Stimulated activated CD4-positive, alpha-beta T cell treated with anti-CD3 and anti-CD28 coated beads, Interleukin-12 subunit alpha, Interleukin-12 subunit beta, amount 100 ng/mL, for 48 hours (primary cell): ENCODE measurements at places on chromosomes 13 and 19.

DNA sequence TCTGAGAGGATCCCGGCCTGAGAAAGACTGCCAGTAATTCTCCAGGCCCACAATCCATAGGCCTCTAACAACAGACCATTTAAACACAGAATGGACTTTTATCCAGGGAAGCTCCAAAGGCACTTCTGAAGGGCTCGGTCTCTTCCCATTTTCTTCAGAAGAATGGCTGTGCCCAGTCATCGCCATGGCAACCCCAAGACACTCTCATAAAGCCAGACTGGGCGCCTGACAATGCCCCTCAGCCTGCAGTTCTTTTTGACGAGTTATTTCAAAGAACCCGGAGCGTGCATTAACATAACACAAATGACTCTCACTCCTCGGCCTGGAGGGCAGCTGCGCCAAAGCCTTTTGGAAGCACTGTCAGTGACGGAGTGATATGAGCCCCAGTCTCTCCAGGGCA is 61.0 kb downstream of the RASA3 start:
- no peak for DNase-seq

DNA sequence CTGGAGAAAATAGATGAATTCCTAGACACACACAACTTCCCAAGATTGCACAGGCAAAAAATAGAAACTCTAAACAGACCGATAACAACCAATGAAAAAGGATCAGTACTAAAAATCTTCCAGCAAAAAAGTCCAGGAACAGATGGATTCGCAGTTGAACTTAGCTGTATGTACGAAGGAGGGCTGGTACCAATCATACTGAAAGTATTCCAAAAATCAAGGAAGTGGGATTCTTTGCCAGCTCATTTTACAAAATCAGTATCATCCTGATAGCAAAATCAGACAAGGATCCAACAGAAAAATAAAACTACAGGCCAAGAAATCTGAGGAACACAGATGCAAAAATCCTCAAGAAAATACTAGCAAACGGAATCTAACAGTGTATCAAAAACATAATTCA is 6.5 kb upstream of the LILRB2 start:
- no peak for DNase-seq

DNA sequence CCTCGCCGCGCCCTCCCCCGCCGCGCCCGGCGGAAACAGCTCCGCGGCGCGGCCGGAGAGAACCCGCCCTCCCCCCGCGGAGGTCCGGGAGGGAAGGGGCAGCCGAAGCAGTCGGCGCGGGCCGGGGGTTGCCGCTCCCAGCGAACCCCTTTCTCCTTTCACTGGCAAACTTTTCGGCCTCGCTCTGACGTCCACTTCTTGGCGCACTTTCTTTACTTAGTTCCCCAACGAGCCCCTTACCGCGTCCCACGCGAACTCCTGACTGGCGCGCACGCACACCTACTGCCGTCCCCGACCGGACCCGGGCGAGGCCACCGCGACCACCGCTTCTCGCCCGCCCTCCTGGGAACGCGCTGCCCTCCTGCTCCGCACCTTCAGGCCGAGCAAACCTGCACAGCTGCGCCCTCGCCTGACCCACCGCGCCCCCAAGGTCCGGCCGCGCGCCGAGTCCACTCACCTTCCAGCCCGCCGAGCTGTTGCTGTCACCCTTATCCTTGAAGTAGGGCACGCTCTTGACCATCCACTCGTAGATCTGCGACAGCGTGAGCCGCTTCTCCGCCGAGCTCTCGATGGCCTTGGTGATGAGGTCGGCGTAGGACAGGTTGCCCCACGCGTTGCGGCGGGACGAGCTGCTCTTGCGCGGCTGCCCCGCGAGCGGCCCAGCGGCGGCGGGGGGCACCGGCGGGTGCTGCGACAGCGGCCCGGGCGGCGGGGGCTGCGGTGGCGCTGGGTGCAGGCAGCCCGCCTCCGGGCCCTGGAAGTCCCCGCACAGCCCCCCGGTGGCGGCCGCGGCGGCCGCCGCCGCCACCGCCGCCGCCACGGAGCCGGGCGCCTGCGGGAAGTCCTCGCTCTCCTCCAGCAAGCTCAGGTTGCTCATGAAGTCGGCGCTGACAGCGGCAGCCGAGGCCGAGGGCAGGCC is 1.1 kb downstream of the FOXO1 start:
- no peak for DNase-seq

GRCh38 chr19:47352095-47352494 is 3.0 kb downstream of the DHX34 start:
- DNase-seq: no peak

GRCh38 chr19:32373585-32374295 is 28.3 kb downstream of the ZNF507 start:
- DNase-seq: no peak

DNA sequence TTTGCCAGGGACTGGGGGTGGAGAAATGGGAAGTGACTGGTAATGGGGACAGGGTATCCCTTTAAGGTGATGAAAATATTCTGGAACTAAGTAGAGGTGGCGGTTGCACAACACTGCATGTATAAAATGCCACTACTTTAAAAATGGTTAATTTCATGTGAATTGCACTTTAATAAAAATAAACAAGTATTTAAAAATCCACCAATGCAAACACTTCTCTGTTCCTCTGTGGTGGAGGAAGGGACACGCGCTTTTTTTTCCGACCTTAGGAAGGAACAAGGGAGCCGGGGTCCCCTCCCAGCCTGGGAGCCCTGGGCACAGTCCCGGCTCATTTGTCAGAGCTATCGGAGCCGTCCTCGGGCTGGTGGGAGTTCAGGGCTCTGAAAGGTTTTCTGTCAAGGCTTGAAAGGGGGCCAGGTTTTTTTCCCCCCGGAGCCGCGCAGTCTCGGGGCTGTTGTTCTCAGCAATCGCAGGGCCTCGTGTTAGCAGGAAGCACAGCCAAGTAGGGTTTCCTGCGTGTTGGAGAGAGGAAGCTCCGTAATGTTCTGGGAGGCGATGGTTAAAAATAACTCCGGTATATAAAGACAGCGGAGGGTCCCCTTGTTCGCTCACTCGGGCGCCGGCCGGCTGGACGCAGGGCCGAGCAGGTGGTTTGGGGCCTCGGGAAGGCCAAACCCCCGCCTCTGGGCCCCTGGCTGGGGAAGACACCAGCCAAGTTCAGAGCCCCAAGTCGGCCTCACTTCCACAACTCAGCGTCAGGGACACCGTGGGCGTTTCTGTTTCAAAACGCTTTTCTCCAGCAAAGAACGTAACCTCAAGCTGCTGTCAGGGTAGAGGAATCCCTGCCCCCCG is 41.2 kb upstream of the KLF2 start:
- peak; percentile 70 for DNase-seq

- DNase-seq: no peak
Observed at GRCh38 chr13:20654156-20654555, 49.3 kb upstream of the IL17D start.

GRCh38 chr13:71751073-71751472 is 115.9 kb downstream of the DACH1 start:
- DNase-seq: no peak

DNA sequence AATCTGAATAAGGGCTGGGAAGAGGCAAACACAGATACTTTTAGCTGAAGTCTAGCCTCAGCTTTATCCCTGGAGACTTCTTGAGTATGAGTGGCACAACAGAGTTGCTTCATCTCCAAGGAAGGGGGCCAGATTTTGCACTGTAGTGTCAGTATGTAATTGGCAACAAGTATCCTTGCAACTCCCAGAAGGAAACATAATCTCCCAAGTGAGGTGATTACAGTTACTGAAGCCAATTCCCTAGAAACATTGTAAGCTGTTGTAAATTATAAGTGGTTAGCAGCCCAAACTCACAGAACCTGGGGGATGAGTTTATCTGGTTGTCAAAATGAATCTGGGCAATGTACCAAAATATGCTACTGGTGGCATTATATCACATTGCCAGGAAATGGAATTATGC is 2065.7 kb upstream of the PCDH20 start:
- DNase-seq: no peak

- DNase-seq: no peak
Observed at GRCh38 chr13:102724923-102725322, 30.1 kb upstream of the METTL21C start.

- no peak for DNase-seq
Observed at GRCh38 chr13:110374431-110375370, 67.6 kb downstream of the COL4A2 start.

- no peak for DNase-seq
Observed at GRCh38 chr13:110509478-110509926, 52.0 kb downstream of the RAB20 start.

GRCh38 chr13:40460116-40460515 is 206.3 kb downstream of the FOXO1 start:
- no peak for DNase-seq

DNA sequence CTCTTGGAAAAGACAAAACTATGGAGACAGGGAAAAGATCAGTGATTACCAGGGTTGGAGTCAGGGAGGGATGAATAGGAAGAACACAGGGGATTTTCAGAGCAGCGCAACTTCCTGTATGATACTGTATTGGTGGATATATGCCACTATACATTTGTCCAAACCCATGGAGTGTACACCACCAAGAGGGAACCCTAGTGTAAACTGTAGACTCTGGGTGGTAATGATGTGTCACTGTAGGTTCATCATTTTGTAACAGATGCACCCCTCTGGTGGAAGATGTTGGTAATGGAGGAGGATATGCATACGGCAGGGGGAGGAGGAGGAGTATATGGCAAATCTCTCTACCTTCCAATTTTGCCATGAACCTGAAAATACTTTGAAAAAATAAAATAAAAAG is 68.1 kb downstream of the UFM1 start:
- DNase-seq: no peak

- DNase-seq: no peak
Observed at GRCh38 chr13:59584761-59585670, 578.7 kb downstream of the DIAPH3 start.

DNA sequence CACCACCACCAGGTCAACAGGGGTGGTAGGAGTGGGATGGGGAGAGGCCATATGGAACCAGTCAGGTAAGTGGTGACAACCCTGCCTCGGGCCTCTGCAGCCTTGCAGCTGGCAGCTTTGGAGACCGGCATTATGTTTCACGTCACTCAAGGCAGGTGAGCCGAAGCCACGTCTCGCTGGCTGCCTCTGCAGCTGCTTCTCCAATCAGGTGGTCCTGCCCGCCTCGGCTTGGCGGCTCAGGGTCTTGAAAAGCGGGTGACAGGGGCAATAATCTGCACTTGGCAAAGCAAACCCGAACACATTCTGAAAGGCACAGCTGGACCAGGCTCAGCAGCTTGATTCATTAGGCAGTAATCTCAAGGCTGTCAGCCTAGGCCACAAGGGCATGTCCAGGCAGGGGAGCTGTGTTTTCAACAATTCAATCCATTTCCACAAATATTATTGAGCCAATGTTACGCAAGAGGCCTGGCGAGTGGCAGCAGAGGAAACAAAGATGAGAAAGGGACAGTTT is 77.4 kb upstream of the PCDH8 start:
- no peak for DNase-seq

GRCh38 chr19:51698296-51698695 is 5.2 kb downstream of the SPACA6 start:
- DNase-seq: no peak
